ENCODE measurements at places on chromosomes 11 and 22.

GRCh38 chr11:64285885-64286800 lies 495 bp downstream of the GPR137 start:
- no peak for ATAC-seq

DNA sequence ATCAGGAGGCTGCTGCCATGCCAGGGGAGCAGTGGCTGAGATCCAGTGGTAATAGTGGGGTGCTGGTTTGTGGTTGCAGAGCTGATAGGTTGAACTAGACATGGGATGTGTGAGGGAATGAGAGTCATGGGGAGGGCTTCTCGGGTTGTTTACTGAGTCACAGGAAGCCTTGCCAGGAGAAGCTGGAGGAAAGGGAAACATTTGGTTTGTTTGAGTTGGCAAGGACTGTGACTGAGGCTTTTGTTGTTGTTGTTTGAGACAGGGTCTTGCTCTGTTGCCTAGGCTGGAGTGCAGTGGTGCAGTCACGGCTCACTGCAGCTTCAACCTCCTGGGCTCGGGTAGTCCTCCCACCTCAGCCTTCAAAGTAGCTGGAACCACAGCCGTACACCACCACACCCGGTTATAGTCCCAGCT lies 49.3 kb downstream of the CABIN1 start:
- peak; percentile 42 for ATAC-seq

DNA sequence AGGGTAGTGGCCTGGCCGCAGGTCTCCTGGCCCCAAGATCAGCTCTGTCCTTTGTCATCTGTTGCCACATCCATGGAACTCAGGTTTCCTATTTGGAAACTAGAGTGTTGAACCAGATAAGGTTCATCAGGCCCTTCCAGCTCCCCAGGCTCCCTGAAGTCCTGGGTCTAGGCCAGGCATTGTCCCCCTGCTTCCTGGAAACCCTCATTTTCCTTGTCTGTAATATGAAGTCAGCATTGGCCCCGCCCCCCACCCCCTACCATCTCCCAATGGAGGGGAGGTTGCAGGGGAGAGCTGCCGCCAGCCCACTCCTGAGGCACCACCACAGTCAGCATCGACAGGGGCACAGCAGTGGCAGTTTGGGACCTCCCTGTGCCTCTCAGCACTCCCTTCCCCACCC lies 9.0 kb upstream of the MS4A10 start:
- no peak for ATAC-seq

DNA sequence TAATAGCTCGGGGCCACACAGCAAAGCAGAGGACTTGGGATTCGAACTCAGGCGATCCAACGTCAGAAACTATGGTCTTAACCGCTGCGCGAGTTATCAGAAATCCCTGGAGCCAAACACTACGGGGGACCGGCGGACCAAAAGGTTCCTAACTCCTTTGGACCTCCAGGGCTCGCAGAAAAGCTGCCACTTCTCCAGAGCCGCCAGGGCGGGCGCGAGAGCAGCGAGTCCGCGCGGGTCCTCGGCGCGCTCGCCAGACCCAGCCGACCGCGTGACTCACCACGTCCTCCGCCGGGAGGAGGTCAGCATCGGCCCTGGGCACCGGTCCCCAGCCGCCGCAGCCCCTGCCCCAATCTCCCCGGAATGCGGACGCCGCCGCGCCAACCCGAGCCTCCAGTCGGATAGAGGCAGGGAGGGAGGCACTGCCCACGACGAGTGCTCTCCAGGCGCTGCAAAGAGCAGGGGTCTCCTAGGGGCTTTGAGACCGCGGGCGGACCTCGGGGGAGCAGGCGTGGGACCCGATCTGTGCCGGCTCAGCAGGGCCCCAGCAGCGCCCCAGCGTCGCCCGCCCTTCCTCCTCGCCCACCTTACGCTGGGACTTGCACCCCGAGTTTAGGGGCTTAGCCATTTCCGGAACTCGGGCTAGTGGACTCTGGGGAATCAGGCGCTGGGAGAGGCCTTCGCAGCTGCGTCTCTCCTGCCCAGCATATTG lies 6.2 kb upstream of the ALX4 start:
- ATAC-seq: no peak

DNA sequence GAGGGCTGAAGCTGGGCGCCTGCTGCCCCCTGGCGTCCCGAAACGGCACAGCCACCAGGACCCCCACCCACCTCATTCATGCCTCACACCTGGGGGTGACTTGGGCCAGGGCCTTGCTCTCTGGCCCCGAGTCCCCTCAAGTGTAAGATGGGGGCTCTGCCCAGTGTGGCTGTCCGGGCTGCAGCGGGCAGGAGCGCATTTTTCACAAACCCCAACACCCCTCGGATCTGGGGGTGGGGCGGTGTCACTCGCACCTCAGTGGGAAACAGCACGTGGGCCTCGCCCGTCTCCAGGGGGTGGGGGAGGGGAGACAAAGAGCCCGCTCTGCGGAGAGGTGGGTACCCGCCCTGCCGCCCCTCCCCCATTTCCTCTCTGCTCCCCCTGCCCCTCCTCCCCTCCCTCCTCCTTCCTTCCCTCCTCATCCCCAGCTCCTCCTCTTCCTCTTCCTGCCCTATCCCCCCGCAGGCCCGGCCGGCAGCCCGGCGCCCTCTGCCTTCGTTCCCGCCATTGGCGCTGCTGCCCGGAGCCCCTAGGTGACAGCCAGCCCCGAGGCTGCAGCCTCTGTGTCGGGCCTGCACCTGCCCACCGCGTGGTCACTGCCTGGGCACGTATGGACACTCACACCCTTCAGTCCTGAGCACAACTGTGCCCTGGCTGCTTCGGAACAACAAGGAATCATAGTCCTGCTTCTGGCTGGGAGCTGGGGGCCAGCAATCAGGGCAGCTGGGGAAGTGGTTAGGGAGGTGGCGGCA lies 6.8 kb upstream of the CDKN1C start:
- ATAC-seq: peak; percentile 16

All from gastroesophageal sphincter (tissue), 4 donors.